NCI-H510A (cell line): ENCODE measurements at places on chromosomes 5 and 9.
A peak's percentile ranks its signal among the peaks of the same experiment; 100 is the strongest.

DNA sequence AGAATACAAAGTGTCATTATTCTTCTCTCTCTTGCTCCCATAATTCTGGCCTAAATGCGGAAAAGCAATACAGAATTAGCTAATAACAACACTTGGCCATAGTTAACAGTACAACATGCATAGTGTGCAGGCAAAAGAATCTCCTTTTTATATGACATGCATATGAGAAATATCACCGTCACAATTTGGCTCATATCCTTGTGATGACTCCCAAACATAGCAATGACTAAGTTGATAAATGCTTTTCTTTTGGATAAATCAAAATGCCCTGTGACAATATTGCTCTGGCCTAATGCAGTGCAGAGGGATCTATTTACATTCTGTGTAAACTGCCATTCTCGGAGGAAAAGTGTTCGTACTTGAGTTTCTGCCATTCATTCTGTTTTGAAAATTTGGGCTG, 121.9 kb upstream of the GHR start:
- DNase-seq, result no peak

- DNase-seq, result no peak
Observed at GRCh38 chr9:138099803-138100598, 222.4 kb downstream of the CACNA1B start.

GRCh38 chr5:123448017-123448617, 24.9 kb upstream of the CEP120 start:
- no peak for DNase-seq

- no peak for DNase-seq
Observed at GRCh38 chr5:67211926-67212325, 15.3 kb upstream of the CD180 start.

- DNase-seq, result no peak
Observed at GRCh38 chr5:4643960-4644359, 496.2 kb upstream of the ADAMTS16 start.

DNA sequence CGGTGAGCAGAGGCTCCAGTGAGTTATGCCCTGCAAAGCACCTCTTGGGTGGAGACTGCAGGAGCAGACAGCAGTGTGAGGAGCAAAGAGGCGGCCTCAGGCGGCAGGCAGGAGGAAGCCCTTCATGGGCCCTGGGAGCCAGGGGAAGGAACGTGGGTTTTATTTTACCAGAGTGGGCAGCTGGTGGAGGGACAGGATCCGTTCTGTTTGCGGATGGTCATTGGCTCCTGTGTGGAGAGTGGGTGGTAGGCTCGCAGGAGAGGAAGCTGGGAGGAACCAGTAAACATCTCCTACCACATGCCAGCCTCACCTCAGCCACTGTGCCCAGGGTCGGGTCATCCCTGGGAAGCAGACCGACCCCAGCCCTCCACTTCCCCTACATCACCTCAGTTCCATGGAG, 24.4 kb downstream of the HNRNPH1 start:
- no peak for DNase-seq

GRCh38 chr9:134130503-134131375, 5.1 kb upstream of the WDR5 start:
- peak; percentile 29 for DNase-seq

DNA sequence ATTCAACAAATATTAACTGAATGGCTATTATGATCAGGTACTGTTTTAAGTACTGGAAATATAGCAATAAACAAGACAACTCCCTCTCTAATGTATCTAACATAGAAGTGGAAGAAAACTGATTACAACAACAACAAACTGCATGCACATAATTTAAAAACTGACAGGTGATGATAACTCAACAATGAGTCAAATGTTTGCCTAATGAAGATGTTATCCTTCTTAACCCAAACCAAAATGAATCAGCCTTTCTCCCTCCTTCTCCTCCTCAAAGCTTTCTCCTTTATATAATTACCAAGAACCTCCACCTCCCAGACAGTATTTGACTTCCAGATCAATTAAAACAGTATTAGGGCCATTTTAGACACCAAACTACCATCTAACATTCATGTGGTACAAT, 49.3 kb downstream of the RICTOR start:
- no peak for DNase-seq

DNA sequence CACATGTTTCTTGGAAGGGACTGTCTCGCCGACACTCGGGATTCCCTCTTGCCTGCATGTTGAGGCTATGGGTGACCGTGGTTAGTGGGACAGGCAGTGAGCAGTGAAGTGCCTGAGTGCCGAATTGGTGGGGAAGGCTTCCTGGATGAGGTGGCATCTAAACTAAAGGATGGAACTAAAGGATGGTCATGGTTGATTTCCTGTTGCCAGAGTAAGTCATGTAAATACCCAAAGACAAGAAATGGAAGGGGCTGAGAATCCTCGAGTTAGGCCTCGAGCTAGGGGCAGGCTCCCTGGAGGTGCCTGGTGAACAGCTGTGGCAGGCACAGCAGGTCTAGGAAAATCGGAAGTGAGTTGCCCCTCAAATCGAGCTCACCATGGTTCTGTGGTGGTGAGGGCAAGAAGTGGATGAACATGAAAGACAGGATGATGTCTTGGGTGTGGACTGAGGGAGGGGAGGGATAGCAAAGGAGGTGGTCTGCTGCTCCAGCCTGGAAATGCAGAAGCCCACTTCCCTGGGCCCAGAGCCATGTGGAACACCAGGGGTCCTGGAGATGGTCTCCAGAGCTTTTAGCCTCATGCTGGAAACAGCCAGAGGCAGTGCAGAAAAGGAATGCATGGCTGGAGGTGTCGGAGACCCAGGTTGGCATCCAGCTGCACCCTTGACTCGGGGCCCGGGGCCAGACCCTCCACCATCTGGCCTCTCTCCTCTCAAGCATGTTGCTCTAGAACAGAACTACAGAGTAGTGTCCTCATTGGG, 12.2 kb downstream of the CD74 start:
- DNase-seq, result no peak

GRCh38 chr5:56183506-56183905, 49.6 kb downstream of the ANKRD55 start:
- DNase-seq, result no peak

- DNase-seq, result no peak
Observed at GRCh38 chr9:117415358-117415914, 579 bp upstream of the ASTN2 start.

DNA sequence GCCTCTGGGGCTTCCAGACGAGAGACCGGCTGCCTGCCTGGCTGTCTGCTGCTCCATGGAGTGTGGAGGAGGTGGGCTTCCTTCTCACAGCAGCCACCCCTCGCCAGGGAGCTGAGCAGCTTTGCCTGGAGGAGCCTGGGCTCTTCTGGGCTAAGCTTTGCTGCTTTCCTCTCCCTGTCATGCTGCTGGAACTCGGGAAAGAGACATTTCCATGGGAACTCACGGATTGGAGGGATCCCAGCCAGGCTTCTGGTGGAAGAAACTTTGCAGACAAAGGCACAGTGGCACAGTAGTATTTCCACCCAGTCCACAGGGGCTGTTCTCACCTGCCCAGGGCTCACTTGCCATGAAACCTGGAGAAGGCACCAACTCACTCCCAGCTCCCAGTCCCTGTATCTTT, 5.6 kb upstream of the NTNG2 start:
- no peak for DNase-seq

DNA sequence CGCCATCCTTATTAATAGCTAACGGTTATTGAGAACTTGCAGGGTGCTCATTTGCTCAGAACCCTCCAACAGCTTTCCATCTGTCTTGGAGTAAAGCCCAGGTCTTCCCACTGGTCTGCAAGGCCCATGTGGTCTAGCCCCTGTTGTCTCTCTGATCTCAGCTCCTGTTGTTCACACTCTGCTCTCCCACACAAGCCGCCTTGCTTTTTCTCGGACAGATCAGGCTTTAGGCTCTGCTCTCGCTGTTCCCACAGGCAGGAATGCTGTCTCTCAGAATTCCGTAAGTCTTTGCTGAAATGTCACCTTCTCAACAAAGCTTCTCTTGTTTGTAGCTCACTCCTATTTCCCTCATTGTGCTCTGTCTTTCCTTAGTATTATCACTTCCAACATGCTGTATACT, 34.3 kb downstream of the GPR107 start:
- no peak for DNase-seq

DNA sequence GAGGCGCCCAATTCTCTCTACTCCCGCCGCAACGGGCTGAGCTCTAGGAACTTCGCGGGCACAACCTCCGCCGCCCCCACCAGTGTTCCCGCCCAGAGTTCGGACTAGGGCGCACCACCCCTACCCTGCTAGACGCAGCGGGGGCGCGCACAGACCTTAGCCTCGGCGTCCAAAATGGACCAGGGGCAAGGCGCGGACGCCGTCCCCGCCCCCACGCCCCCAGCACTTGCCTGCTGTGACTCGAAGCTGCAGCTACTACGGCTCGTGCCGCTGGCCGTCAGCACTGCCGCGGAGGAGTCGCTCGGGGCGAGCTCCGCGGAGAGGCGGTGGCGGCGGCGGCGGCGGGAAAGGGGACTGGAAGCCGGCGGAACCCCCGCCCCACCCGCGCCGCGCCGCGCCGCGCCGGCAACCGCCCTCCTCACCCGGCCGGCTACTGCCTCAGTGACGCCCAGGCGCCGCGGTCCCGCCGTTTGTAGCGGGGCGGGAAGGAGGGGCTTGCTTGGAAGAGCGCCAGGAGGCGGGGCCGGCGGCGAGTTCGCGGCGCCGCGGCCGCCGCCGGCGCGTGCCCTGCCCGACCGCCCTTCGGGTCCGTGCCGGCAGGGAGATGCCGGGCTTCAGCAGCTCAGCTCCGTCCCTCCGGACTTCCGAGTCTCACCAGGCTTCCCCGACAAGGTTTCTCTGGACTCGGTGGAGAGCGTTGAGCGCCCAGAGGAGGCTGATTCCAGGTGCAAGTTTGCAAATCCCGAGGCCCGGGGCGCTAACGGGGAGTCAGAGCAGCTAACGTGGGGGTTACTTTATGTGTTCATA, 4.5 kb downstream of the ELAVL2 start:
- DNase-seq, result peak; percentile 28

DNA sequence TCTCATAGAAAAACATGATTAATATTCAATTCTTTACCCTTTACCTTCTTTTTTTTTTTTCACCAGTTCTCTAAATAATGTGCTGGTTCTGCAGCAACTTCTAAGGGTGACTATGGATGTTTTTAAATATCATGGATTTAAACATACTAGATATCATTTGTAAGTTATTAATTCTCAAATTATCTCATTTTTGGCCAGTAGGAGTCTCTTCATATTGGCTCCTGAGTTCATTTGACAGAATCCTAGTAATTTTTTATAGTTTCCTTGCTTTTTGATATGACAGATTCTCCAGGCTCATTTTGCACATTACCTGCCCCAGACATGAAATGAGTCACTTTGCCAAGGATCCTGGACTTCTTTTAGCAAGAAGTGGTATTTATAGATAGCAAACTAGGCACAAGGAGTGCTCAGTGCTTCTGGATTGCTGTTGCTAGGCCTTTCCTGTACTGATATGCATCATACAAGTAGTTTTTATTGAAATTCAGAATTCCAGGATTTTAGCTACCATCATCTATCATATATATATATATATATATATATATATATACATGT, 201.3 kb upstream of the IL12B start:
- no peak for DNase-seq

- DNase-seq, result no peak
Observed at GRCh38 chr5:76351577-76351976, 51.5 kb upstream of the IQGAP2 start.
